ENCODE measurements at places on chromosomes 16 and 17. TPM values are rescaled to one million over a fixed set of nuclear protein-coding genes. Genes with fewer than 3 reads are reported as not detected.

C16orf92 gene
- total RNA-seq: not detected

COX6A2 gene
- not detected for total RNA-seq

NOL11 gene
- total RNA-seq: 67.1 TPM

CYGB gene
- total RNA-seq: 1.2 TPM

JPH3 gene
- total RNA-seq: 56.0 TPM

EME1 gene
- total RNA-seq: 1.4 TPM

VAT1L gene
- total RNA-seq: 13.4 TPM

CDR2L gene
- 4.5 TPM for total RNA-seq

CCDC154 gene
- 0.16 TPM for total RNA-seq

DNA sequence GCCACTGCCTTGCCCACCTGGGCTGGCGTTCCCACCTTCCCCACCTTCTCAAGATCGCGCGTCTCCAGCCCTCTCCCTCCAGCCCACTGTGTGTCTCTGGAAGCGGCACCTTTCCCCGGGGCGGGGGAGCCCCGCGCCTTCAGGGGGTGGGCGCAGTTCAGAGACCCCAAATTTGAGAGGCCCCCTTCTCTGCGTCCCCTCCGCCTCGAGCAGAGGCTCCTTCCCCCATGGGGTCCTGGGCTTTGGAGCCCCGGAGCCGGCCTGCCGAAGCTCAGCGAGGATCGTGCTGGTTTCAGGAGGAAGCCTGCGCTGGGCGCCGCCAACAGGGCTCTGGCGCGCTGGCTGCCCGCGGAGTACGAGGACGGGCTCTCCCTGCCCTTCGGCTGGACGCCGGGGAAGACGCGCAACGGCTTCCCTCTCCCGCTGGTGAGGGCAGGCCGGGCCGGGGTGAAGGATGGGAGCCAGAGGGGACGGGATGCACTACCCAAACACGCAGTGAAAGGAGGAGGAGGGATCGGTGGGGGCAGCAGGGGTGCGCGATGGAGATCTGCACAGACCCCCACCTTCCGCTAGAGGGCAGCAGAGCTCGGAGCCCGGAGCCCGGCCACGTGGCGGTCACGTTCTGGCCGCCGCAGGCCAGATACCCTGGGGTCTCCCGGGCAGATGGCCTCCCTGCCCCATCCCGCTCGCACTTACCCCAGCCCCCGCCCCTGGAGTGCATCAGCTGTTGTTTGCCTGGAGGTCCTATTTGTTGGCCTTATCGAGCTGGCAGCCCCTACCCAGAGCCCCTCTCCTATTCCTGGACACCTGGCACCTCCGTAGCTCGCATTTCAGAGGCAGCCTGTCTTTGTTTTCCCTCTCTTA lies 11.1 kb downstream of the LPO start:
- peak; percentile 37 for DNase-seq

GRCh38 chr17:82917699-82918345 lies 78.0 kb upstream of the ZNF750 start:
- DNase-seq: no peak

- DNase-seq: no peak
These were observed 25.4 kb upstream of the WSB1 start for GRCh38 chr17:27268394-27269085.

GRCh38 chr16:72878301-72879269 lies 169.3 kb downstream of the ZFHX3 start:
- no peak for DNase-seq

- peak; percentile 51 for DNase-seq
These were observed 863 bp downstream of the ADCY9 start for GRCh38 chr16:4115209-4115948.

GRCh38 chr17:41535764-41536481 lies 7.8 kb upstream of the KRT19 start:
- DNase-seq: no peak

GRCh38 chr17:56681561-56682266 lies 88.2 kb downstream of the NOG start:
- DNase-seq: no peak

All from occipital lobe (tissue), 3 donors.